ENCODE measurements at places on chromosomes 1 and 21.

DNA sequence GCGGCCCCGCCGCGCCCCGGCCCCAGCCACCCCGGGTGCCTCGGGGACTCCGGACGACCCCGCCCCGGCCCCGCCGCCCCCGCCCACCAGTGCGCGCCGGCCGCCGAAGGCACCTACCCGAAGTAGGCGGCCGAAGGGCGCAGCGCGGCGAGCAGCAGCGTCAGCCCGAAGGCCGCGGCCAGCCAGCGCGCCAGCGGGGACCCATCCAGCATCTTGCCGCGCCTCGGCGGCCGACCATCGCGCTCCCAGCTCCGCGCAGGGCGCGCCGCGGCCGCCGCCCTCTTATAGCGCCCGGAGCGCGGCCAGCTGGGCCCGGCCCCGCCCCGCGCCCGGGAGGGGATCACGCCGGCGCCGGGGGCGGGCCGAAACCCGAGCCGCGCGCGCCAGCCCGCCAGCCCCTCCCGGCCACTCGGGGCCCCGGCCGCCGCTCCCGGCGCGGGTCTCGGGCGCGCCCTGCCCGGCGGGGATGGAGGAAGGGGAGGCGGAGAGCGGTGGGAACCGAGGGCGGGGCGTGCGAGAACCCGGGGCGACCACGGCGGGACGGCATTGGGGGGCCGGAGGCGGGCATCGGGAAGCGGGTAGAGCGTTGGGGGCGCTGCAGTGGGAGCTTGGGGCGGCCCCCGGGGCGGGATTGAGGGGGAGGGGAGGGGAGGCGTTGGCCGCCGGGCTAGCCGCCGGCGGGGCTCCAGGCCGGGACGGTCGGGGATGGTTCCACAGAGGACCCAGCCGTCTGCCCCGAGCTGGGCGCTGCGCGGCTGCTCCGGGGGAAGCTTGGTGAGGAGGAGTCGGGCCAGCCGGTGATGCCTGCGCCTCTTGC lies at the start of gene WNT9A:
WNT9A (minus strand) TSS at position 257 of the 817 bp plus-strand sequence; CDS start at position 212, 45 bp downstream.
- peak; percentile 75 for DNase-seq

- DNase-seq = no peak
Observed at GRCh38 chr1:174812656-174813055, 187.1 kb upstream of the CACYBP start.

DNA sequence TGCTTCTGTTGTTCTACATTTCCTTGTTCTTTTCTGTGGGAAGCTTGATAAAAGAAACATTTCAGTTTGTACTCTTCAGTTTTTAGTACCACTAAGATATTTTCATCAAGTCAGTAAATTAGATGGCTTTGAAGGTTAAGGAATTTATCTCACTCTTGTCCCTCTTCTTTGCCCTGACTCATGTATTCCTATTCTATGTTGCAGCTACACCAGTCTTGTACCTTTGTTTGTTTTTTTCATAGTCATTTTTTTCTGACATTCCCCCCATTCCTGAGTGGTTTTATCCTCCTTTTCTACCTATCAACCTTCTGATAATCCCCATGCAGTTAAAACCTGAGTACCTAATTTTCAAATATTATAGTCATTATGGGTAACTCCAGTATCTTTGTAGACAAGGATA lies 65.4 kb downstream of the MAST2 start:
- DNase-seq = no peak

DNA sequence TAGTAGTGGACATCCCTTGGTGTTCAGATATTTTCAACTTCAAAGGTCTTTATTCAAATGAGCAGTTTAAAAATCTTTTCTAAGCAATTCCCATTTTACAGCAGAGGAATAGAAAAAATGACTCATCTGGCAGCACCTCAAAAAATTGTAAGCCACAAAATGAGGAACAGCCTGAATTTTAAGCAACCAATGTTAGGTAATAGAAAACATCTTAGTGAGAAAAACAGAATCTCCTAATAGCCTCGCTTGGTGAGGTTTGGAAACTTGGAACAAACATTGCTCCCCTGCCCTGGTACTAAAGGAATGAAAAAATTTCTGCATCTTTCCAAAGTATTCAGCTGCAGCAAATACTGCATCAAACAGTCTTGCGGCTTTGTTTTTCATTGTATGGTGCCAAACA lies 264.4 kb downstream of the NTNG1 start:
- peak; percentile 4 for DNase-seq

DNA sequence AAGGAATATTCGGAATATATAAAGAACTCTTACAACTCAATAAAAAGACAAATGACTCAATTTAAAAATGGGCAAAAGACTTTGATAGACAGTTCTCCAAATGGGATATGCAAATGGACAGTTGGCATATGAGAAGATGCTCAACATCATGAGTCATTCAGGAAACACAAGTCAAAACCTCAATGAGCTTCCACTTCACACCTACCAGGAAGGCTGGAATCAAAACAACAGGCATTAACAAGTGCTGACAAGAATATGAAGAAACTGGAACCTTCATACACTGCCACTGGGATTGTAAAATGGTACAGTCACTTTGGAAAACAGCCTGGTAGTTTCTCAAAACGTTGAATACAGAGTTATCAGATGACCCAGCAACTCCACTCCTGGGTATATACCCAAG lies 17.2 kb downstream of the PGBD5 start:
- no peak for DNase-seq

GRCh38 chr1:165858364-165858823 lies 31.0 kb downstream of the UCK2 start:
- no peak for DNase-seq

GRCh38 chr1:25035523-25036116 lies 105.5 kb upstream of the RUNX3 start:
- DNase-seq = no peak

DNA sequence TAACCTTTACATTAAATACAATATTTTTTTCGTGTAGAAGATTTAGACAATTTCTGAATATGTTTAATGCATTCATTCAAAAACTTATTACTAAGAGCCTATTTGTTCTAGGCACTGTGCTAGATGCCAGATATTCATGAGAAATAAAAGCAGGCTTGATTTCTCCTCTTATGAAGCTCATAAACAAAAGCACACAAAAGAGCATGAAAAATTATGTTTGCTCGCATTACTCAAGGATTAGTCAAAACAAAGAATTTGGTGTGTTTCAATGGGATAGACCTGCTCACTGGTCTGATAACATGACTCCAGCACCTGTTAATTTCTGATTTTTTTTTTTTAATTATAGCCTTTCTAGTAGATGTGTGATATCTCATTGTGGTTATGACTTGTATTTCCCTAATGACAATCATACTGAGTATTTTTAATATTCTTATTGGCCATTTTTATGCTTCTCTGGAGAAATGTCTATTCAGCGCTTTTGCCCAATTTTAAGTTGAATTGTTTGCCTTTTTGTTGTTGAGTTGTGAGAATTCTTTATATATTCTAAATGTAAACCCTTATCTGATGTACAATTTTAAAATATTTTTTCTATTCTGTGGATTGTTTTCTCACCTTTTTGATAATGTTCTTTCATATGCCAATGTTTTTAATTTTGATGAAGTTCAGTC lies 382.3 kb upstream of the ADGRL4 start:
- DNase-seq = no peak

DNA sequence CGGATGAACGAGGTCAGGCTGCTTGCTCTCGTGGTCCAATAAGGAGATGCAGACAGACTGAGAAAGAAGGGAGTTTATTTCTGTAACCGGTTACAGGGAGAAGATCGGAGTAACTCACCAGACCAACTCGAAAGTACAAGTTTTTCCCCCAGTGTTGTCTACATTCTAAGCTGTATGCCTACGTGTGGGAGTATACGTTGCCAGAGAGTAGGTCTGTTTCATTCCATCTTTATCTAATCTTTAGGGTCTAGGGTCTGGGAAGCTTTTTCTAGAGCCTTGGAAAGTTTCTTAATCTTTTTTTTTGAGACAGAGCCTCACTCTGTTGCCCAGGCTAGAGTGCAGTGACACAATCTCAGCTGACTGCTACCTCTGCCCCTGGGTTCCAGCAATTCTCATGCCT lies 4.7 kb upstream of the PADI1 start:
- DNase-seq = no peak

- DNase-seq = no peak
Observed at GRCh38 chr1:168340781-168341482, 60.3 kb downstream of the TBX19 start.

- DNase-seq = peak; percentile 25
Observed at GRCh38 chr1:228463559-228464455, 23.4 kb upstream of the RNF187 start.

DNA sequence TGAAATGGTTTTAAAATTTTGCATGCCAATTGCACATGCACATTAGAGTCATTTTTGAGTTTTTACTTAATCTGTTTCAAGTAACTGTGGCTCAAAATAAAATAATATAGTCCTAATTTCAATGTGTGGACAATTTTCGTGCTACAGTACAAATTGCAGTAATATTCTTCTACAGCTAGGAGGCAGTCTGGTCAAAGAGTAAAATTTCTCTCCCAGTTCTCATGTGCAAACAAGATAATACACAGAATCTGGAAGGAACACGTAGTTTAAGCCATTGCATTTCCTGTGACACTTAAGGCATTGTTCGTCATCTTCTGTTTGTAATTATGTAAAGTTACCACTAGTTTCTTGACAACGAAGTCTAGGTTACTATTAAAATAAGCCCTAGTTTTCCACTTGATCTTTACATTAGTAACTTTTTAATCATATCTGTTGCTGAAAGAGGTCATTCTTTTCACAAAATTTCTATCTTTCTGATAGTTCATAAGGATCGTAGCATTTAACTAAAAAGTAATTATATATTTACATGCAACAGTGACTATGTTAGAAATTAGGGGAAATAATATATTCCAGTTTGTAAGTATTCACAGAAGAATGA lies 28.9 kb downstream of the ODR4 start:
- DNase-seq = peak; percentile 71

DNA sequence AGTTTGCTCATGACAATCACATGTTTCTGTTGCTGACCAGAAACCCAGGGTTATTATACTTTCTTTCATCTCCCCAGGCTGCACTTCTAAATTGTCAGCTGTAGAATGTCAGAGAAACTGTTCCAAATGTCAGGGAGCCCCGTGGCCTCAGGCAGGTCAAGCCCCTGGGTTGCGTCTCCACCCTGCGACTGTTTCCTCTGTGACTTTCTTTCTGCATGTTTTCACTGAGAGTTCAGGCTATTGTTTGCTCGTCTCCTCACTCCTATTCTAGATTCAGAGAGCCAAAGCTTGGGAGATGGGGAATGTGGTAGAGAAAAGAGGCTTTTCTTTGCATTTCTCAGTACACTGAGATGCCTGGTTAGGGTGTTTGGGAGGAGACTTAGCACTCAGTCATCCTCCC lies 97.4 kb downstream of the CENPF start:
- DNase-seq = no peak
